Stimulated activated CD8-positive, alpha-beta memory T cell treated with anti-CD3 and anti-CD28 coated beads, Interleukin-7, amount 100 ng/mL, for 48 hours (primary cell): ENCODE measurements at places on chromosomes 1 and 21.

- no peak for DNase-seq
These were observed 29.1 kb downstream of the OPRD1 start for GRCh38 chr1:28840928-28841544.

GRCh38 chr1:7508934-7509519 is 262.1 kb upstream of the VAMP3 start:
- DNase-seq = no peak

DNA sequence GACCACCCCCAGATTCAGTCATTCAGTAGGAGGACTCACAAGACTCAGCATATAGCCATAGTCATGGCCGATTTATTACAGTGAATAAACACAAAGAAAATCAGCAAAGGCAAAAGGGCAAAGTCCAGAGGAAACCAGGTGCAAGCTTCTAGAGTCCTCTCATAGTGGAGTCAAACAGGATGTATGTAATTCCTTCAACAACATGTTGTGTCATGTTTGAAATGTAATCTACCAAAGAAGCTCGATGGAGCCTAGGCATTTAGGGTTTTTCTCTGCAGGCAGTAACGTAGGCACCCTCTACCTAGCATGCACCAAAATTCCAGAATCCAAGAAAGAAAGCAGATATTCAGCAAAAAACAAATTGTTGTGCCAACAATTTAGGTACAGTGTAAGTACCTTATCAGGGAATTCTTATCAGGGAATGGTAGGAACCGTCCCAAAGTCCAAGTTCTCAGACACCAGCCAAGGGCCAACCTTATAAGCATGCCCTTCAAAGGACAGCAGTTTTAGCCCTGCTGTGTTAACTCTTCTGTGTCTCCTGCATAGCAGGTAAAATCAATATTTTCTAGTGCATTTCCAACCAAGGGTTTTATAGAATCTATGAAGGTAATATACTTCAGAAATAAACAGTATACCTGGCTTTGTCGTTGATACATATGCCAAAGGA is 16.1 kb upstream of the SLAMF6 start:
- no peak for DNase-seq

DNA sequence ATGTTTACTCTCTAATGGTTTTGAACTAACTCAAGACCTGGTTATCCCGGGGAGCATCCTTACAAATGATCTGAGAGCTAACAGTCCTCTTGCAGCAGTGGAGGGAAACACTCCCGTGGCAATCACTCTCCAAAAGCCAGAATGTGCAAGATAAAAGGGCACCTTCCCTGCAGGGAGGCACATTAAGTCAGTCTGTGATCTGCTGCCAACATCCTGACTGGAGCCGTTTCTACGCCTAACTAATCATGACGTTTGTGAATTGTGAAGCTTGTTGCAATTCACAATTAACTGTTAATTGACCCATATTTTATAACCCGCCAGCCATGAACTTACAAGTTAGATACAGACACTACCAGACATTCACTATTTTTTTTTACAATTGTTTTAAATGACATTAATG is 52.1 kb upstream of the LGALS8 start:
- no peak for DNase-seq

DNA sequence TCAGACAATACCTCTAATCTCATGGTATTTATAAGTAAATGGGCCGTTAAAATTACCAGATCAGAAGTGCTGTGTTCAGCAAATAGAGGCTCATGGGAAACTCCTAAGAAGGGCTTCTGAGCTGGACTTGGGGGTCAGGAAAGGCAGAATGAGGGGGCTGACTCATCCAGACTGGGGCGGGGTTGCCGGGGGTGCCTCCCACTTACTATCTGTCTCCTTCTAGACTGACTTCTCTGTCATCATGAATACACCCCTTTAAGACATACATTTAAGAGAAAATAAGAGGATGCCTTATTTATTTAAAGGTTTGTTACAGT is 96.0 kb upstream of the ERRFI1 start:
- DNase-seq = no peak
